Stimulated activated memory B cell treated with anti-CD40 and anti-IgM and Interleukin-4, amounts not matched to agents 10 μg/mL and 1 μg/mL and 100 μg/mL, for 72 hours (primary cell): ENCODE measurements at places on chromosomes 2 and 18.
A peak's percentile ranks its signal among the peaks of the same experiment; 100 is the strongest.

DNA sequence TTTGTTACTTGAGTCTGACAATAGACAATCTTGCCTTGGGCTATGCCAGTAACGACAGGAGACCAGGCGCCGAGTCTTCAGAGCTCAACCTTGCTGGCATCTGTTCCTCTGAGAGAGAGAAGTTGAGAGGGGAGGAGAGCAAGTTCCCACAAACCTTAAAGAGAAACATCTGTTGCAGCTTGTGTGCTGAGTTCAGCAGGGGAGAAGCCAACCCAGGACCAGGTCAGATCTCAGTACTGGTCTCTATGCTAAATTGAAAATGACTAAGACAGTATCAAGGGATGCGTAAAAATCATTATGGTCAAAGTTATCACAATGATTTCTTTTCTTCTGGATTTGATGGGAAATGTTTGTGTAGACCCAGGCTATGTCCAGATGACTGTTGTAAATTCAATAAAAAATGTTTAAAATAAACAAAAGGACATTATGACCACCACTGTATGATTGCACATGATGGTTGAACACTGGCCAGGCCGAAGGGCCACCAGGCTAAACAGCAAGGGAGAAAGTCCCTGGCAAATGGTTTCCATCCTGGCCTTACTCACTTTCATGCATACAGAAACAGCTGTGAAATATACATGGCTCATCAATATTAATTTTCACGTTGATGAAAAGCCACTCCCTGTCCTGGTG is 100.3 kb upstream of the PMAIP1 start:
- no peak for ATAC-seq

DNA sequence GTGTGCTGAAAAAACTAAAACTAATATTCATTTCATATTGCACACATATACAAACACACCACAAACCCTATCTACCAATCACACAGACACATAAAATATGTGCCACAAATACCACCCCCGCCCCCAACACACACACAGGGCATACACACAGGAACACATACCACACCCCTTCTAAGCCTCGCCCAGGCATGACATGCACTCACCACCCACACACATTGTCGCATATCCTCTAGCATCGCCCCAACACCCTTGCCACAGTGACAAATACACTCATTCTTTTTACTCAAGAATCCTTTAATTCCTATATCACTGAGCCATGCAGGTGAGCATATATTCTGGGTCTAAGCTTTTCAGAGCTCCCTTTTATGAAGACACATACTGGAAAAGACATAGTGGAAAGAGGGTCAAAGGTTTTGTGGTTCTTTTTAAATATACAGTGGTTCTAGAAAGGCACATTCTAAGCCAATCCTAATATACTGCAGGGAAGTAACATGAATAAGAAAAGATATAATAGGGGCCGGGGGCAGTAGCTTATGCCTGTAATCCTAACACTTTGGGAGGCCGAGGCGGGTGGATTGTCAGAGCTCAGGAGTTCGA is 24.5 kb upstream of the LCLAT1 start:
- peak; percentile 98 for ATAC-seq

DNA sequence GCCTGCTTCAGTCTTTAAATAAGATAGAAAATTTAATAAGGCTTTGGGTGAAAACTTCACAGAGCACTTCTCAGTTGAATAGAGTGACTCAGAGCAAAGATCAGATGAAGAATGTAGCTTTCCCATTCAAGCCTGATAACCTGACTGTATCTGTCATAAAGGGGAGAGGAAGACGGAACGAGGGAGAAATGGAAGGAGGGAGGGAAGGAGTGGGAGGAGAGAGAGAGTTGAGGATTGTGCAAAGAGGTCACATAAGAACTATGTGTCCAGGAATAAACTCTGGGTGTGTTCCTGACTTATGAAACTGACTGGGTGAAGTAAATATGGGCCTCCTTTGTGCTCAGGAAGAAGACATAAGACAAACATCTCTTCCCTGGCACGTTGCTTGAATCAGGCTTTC is 385.5 kb downstream of the LPIN1 start:
- no peak for ATAC-seq

GRCh38 chr2:39416140-39416539 is 20.9 kb downstream of the MAP4K3 start:
- ATAC-seq = no peak

DNA sequence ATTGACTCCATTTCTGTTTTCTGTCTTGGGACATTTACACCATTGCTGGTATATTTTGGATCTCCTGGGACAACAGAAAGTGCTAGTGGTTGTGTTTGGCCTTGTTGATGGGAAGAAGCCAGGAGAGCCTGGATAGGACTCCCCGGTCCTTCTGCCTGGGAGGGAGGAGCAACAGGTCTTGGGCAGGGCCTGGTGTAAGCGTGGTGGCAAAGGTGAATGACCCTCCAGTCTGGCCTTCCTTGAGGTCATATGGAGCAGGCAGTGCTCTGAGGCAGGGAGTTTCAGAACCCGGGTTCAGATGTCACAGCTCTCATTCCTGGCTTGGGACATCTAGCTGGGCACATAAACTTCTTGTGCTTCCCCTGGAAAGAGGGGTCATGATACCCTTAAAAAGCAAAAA is 56.0 kb upstream of the RBM44 start:
- ATAC-seq = no peak

DNA sequence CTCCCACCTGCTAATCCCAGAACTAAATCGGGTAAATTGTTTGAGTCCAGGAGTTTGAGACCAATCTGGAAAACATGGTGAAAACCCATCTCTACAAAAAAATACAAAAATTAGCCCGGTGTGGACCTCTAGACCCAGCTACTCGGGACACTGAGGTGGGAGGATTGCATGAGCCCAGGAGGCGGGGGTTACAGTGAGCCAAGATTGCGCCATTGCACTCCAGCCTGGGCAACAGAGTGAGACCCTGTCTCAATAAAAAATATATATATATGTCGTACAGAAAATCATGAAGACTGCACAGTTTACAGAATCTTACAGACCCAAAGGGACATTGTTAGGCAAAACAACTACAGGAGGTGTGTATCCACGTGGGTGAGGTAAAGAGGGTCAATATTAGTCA is 4.0 kb upstream of the DPY30 start:
- ATAC-seq = no peak

DNA sequence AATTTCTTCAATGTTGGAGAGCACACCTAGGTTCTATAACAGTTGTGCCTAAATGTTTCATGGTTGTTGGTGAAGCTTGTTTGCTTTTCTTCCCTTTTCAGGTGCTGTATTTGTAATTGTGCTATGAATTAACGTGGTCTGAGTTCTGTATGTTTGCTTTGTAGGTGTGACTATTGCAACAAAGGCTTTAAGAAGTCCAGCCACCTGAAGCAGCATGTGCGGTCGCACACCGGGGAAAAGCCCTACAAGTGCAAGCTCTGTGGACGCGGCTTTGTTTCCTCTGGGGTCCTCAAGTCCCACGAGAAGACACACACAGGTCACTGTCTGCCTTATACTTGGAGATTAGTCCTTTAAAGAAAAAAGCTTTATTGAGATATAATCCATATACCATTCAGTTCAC is 91.2 kb downstream of the ZNF236 start:
- ATAC-seq = no peak

GRCh38 chr2:60957643-60958042 is 59.9 kb upstream of the PEX13 start:
- ATAC-seq = peak; percentile 50

DNA sequence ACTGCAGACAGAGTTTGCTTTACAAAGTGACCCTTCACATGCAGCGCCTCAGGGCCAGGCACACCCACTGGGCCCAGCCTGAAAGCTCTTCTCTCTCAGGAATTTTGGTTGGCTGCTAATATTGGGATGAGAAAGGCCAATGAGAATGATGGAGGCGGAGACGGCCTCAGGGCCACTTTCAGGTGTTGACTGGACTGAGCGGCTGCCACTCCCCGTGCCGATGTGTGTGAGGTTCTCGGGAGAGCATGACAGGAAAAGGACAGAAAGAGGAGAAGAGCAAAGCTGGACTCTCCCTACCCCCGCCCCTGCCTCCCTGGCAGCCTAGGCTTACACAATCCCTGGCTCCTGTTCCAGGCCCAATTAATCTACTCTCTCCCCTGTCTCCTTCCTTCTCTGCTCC is 155.7 kb downstream of the CELF4 start:
- ATAC-seq = no peak
